ENCODE measurements at places on chromosomes 3 and 15.

DNA sequence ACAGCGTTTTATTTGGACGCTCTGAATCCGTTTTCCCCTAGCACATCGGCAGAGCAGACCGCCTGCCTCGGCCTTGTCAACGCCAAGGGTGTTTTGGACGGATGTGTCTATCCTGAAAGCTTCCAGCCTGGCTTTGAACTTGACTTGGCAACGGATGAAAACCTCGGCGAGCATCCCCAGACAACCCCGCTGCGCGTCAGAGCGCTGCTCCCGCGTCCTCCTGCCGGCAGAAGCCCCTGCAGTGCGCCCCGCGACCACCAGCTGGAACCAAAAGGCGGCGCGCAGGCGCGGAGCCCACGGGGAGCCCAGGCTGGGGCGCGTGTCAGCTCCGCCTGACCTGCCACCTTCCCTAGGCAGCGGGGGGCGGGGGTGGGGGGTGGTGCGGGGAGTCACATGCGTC lies 26.2 kb upstream of the ARL8B start:
- DNase-seq: no peak

DNA sequence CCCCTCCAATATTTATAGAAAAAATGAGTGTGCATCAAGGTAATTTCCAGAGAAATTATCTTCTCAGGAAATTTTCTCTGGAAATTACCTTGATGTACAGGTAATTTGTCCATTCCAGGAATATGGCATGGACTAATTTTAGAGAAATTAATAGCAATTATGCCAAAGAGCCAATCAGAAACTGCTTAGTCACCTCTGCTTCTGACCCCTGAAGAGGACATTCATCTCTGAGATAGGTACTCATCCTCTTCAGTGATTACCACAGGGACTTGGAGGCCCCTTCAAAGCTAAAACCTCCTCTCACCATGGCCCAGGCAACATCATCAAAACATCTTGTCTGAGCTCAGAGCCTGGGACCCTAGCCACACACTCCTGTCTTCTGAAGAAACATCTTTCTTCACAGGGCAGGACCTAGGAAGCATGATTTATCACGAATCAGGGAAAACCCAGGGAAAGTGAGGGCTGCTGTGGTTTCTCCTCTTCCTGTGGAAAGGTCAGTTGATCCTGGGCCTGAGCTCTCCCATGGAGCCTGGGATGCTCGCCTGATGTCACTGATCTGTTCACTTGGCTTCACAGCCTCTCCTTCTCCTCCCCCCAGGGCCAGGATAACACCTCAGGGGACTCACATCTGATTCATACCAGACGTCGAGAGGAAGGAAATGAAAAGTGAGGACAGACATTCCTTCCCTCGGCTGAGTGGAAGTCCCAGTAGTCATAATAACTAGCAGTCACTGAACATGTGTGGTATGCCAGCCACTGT lies 210.5 kb downstream of the DTWD1 start:
- no peak for DNase-seq

- no peak for DNase-seq
These were observed 51.0 kb upstream of the DLG1 start for GRCh38 chr3:197349368-197349767.

DNA sequence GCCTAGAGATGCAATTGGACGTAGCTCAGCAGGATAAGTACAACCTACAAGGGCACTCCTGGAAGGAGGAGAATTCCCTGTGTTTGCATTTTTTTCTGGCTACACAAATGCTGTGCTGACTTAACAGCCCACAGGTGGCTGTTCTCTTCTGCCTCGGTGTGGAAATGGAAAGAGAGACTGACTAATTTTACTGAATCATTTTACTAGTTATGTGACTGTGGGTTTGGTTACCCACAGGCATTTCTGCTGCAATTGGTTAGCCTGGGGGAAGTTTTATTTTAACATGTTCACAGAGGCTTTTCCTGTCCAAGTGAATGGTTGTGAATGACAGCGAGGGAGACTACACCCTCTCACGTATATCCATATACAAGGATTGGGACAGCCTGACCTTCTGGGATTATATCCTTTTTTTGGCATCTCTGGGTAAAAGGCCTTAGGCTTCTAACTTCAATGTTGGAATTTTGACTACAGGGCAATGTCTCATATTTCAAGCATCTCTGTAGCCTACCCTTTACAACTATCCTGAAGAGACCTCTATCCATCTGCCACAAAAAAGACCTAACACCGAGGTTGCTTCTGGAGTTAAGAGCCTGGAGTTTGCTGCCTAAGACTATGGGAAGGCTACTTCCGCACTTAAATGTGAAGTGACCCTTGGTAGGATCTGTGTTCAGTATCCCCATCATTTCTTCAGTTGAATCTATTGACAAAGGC lies 67.2 kb upstream of the TP63 start:
- DNase-seq: no peak

DNA sequence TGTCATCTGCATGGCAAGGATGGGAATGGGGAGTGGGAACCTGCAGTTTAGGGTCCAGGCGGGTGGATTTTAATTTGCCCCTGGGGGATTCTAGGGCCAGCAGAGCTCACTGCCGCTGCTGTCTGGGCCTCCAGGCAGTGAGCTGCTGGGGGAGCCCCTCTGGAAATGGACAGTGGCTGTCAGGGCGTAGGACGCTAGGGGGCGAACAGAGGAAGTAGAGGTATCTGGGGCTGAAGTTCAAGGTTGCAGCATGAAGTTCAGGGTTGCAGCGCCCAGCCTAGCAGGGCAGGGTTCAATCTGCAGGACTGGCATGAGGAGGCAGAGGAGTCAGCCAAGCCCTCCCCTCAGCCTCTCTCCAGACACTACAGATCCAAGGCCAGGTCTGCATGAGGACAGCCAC lies 49.5 kb downstream of the APBA2 start:
- no peak for DNase-seq

GRCh38 chr3:43053291-43053690 lies 52.6 kb downstream of the POMGNT2 start:
- no peak for DNase-seq

DNA sequence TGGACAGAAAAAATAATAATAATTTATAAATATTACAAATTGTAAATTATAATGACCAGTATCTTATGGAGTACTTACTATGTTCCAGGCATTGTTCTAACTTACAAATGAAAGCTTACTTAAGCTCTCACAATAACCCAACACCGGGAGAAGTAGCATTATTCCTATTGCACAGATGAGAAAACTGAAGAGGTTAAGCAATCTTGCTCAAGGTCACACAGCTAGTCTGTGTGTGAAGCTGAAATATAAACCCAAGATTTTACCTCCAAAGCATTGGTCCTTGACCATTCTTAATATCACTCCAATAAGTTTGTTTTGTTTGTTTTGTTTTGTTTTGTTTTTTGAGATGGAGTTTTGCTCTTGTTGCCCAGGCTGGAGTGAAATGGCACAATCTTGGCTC lies 43.1 kb downstream of the GBE1 start:
- no peak for DNase-seq

DNA sequence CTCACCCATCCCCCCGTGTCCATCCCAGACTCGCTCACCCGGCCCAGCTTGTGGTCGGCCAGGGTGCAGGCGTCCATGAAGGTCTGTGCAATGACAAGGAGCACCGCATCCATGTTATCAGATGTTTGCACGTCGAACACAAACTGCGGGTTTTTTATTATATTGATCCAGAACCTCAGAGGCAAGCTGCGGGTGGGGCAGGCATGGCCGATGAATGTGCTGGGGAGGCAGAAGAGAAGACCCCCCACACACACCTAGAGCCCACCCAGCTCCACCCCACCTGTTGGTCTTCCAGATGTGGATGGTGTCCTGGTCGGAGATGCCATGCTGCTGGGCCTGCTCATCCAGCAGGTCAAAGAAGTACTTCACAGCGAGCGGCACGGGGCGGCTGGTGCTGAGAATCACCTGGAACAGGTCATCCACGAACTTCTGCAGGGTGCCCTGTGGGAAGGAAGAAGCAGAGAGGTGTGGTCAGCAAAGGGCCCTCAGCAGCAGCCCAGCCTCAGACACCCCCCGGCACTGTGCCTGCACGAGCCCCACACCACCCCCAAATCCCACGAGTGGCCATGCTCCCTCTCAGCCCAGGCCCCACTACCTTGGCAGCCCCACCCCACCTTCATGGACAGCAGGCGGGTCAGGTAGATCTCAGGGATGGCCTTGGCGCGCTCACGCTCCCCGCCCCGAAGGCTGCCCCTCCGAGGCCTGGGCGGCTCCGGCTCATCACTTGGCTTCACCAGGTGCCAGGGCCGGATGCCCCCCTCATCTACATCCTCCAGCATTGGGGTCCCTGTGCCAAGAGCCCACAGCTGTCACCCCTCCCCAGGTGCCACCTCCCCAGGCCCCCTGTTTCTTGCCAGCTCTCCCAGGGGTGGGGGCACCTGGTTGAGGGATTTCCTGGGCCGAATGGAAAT lies 20.3 kb downstream of the PLXNB1 start:
- no peak for DNase-seq

DNA sequence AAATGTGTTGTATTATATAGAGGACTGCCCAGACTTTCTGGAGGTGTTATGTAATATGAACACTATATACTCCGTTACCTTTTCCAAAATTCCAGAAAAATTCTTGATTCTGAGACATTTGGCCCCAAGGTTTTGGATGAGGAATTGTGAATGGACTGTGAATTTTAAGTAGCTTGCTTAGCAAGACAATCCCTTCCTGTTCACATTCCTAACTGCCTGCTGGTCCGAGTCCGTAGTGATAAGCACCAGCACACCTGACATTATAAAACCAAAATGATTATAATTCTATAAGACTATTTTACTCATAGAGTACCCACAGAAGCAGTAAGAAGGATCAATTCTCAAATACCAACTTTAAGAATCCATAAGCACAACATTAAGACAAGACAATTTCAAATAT lies 11.2 kb downstream of the EXD1 start:
- DNase-seq: no peak

- DNase-seq: no peak
These were observed 153.9 kb upstream of the PPP2R3A start for GRCh38 chr3:135811651-135812050.

GRCh38 chr3:128956440-128956839 lies 37.4 kb downstream of the CFAP92 start:
- DNase-seq: no peak

GRCh38 chr15:67879440-67880129 lies 39.7 kb upstream of the RNU6-1 start:
- no peak for DNase-seq

- no peak for DNase-seq
These were observed 26.9 kb downstream of the LOXL1 start for GRCh38 chr15:73952913-73953750.

GRCh38 chr3:161890147-161890625 lies 393.6 kb downstream of the OTOL1 start:
- no peak for DNase-seq

DNA sequence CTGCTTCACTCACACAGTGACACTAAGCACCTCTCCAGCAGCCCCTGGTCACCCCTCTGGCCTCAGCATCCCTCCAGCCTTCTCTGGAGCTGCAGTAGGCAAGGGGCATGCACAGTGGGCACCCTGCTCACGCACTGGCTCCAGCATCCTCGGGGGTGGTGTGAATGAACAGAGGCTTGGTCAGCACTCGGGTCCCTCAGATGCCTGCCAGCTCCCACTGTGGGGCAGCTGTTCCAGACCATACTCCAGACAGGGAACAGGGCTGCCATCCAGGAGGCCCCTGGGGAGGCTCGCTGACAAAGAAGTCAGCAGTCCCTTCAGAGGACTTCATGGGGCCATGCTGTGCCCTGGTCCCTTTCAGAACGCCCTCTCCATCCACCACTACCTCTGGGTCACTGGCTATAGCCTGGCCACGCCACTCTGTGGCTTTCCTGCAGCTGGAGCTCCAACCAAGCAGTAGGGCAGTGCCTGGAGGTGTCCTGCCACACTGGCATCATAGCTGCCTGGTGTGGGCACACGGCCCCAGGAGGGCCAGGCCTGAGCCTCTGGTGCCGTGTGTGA lies 26.3 kb downstream of the ALS2CL start:
- no peak for DNase-seq

- no peak for DNase-seq
These were observed 16.8 kb downstream of the SPTSSB start for GRCh38 chr3:161354554-161354953.

DNA sequence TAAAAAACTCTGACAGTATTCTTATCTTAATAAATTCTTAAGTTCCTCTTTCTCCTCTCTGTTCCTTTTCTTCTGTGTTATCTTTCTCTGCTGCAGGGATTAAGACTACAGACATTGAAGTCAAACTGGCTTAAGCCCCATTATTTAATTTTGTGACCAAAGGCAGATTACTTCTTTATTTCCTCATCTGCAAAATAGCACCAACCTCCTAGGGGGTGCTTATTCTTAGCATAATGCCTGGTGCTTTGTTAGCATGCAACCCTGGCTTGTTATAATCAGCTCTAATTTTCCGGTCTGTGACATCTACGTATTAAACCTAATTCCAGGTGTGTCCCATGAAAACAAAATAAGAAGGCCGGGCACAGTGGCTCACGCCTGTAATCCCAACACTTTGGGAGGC lies 23.8 kb downstream of the SEMA6D start:
- DNase-seq: no peak

GRCh38 chr3:147398813-147399534 lies 7.4 kb downstream of the ZIC4 start:
- DNase-seq: no peak

GRCh38 chr3:112403103-112403502 lies 70.1 kb downstream of the CD200 start:
- DNase-seq: no peak

DNA sequence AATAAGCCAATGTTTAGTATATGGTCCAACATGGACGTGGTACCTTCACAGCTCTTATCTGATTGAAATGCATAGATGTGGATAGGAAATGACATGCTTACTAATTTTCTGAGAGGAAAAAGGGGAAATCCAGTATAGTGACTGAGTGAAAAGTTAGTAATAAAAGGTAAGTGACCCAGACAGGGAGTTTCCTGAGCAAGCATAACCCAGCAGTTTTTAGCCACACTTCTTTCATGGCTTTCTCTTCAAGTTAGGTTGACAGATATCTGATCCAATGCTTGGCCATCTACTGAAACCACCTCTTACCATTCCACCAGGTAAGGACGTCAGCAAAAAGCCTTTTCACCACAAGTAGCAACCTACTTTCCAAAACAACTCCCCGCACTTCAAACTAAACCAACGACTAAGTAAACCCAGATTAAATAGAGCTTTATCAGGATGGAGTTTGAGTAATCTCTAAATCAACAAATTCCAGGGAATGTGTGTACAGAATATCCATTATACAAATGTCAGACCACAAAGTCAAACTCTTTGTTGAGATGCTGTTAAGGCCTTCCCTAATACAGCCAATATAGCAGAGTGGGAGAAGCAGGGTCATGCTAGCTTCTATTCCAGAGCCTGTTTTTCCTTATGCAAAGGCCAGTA lies 329.7 kb downstream of the RORA start:
- DNase-seq: no peak

- DNase-seq: no peak
These were observed 509.3 kb downstream of the ROBO1 start for GRCh38 chr3:79258479-79258878.

DNA sequence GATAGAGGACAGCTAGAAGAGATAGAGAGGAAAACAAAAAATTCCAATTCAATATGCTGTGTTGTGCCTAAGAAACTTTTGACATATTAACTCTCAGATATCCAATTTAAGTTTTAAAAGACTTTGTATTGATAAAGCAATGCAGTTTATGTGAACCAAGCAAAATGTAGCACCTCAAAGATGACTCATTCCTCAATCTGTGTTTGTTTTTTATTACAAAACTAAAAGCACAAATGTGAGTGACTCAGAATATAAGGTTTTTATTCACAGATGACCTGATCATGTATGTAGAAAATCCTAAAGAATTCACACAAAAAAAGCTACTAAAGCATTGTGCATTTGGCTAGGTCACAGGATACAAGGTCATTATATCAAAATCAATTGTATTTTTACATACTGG lies 11.1 kb downstream of the HCLS1 start:
- DNase-seq: no peak

GRCh38 chr3:42264399-42265058 lies 1.5 kb downstream of the CCK start:
- DNase-seq: no peak

Measured in stimulated activated CD8-positive, alpha-beta memory T cell treated with anti-CD3 and anti-CD28 coated beads, Interleukin-4, amount 100 ng/mL, for 1 hour (primary cell).